Cardiac muscle cell (in vitro differentiated cells and primary cell): ENCODE measurements at places on chromosomes 1 and 21. TPM values are rescaled to one million over a fixed set of nuclear protein-coding genes. Genes with fewer than 3 reads are reported as not detected.

TMEM79 gene
- 2.6 and 4.0 TPM in 2 replicates for total RNA-seq

GRCh38 chr1:115077286-115077983, 11.9 kb downstream of the TSPAN2 start:
- no peak overlapping the region for H3K4me3 ChIP-seq
- H3K27ac ChIP-seq = no peak overlapping the region
- H3K36me3 ChIP-seq = no peaks in the 10 kb centered on the region
- H3K4me1 ChIP-seq = peaks cover 40% of the 10 kb centered on the region

- peak overlapping the region; percentile 87 for H3K27ac ChIP-seq
- H3K4me1 ChIP-seq = peaks cover 5% of the 10 kb centered on the region
- H3K36me3 ChIP-seq = peaks cover 8% of the 10 kb centered on the region
- DNase-seq = peak; percentile 42
- H3K4me3 ChIP-seq = no peak overlapping the region
- H3K27me3 ChIP-seq = no peaks in the 10 kb centered on the region
Observed at GRCh38 chr1:46342084-46342656, 1.6 kb downstream of the NSUN4 start.

GRCh38 chr1:59151387-59151761, 145.5 kb upstream of the FGGY start:
- H3K27ac ChIP-seq = peak overlapping the region; percentile 55
- H3K36me3 ChIP-seq = no peaks in the 10 kb centered on the region

DNA sequence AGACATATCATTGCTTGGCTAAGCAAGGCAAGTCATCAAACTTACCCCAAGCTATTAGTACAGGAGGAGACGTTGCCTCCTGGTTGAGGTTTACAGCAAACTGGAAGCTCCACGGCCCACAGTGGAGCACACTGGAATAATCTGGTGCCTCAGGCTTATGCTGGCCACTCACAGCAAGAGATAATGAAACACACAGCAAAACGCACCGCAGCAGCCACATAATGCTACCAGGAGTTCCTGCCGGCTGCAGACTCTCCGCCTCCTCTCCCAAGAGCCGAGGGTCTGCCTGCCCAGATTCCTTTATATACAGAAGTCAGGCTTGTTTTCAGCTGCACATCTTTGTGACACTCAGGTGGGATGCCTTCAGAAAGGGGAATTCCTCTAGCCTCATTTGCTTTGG, 306 bp downstream of the ZP4 start:
- no peaks in the 10 kb centered on the region for H3K27me3 ChIP-seq
- no peak overlapping the region for H3K27ac ChIP-seq
- H3K4me3 ChIP-seq = no peak overlapping the region
- no peaks in the 10 kb centered on the region for H3K4me1 ChIP-seq
- no peaks in the 10 kb centered on the region for H3K36me3 ChIP-seq
- DNase-seq = no peak

AK4 gene
- total RNA-seq = 93.1 and 144 TPM in 2 replicates

DNA sequence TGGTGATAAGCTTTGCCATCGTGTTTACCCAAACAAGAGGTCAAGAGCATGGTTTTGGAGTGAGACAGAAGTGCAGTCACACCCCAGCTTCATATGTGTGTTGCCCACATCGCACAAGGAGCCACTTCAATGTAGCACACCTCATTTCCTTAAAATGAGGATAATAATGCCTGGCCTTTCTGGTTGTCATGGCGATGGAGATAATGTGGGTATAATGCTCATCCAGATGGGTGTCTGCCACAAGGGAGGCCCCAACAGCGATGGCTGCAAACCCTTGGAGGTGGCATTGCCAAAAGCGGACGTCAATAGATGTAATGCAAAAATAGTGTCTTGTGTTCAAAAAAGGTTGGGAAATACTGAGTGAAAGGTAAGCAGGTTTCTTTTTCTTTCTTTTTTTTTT, 83.1 kb upstream of the AJAP1 start:
- no peak for DNase-seq
- H3K27ac ChIP-seq = no peak overlapping the region
- H3K27me3 ChIP-seq = no peaks in the 10 kb centered on the region
- no peaks in the 10 kb centered on the region for H3K4me1 ChIP-seq

- no peaks in the 10 kb centered on the region for H3K27me3 ChIP-seq
- DNase-seq = no peak
- no peak overlapping the region for H3K4me3 ChIP-seq
- H3K27ac ChIP-seq = no peak overlapping the region
Observed at GRCh38 chr21:39688010-39688409, 57.0 kb upstream of the IGSF5 start.

DNA sequence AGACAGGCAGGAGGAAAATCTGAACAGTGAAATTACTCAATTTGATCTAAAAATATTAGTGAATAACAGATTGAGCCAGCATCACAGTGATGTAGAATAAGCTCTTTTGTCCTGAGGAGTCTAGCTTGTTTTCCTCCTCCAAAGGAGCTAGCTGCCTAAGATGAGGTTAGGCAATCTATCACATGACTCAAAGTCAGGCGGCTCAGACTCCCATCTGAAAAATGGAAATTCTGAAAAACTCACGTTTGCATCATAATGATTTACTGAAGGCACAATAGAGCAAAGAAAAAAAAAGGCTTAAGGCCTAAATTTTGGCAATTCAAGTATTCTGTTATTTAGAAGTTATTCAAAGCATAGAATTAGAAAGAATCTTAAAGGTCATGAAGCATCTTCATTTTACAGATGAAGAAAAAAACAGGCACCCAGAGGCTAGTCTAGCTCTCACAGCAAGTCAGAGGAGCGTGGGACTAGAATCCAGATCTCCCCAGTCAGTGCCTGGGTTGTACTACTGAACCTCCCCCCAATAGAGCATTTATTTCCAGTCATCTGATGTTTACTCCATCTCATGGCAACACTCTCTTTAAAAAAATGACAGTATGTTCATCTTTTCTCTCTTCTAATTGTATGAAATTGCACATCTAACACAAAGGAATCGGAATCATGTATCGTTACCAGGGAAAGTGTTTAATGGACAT, 62.5 kb upstream of the ATF3 start:
- DNase-seq = peak; percentile 86
- no peaks in the 10 kb centered on the region for H3K36me3 ChIP-seq
- no peak overlapping the region for H3K4me3 ChIP-seq
- H3K4me1 ChIP-seq = no peaks in the 10 kb centered on the region

DNA sequence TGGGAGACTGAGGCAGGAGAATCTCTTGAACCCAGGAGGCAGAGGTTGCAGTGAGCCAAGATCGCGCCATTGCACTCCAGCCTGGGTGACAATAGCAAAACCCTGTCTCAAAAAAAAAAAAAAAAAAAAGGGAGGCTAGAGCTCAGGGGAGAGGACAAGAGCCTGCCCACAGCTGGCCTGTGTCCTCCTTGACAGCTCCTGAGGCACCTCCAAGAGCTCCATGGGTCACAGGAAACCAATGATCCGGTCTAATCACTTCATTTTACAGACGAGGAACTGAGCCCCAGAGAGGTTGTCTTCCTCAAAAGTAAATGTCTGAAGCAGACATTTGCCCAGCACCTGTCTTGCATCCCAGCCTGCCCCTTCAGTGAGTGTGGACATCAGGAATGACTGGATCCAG, 49.4 kb downstream of the NID1 start:
- H3K4me1 ChIP-seq = no peaks in the 10 kb centered on the region

- H3K27ac ChIP-seq = no peak overlapping the region
- DNase-seq = no peak
- no peaks in the 10 kb centered on the region for H3K4me1 ChIP-seq
- no peaks in the 10 kb centered on the region for H3K27me3 ChIP-seq
- no peak overlapping the region for H3K4me3 ChIP-seq
- no peaks in the 10 kb centered on the region for H3K36me3 ChIP-seq
Observed at GRCh38 chr21:8991968-8992621, 1529.3 kb upstream of the TPTE start.

KLHDC7A gene
- not detected in 2 replicates for total RNA-seq

GRCh38 chr21:39346671-39347331, 2.1 kb downstream of the HMGN1 start:
- DNase-seq = no peak
- peaks cover 27% of the 10 kb centered on the region for H3K4me1 ChIP-seq
- H3K27me3 ChIP-seq = no peaks in the 10 kb centered on the region
- H3K27ac ChIP-seq = no peak overlapping the region
- peaks cover 38% of the 10 kb centered on the region for H3K36me3 ChIP-seq
- H3K4me3 ChIP-seq = peak overlapping the region; percentile 94

- H3K27me3 ChIP-seq = no peaks in the 10 kb centered on the region
- peaks cover 8% of the 10 kb centered on the region for H3K36me3 ChIP-seq
- peak overlapping the region; percentile 21 for H3K27ac ChIP-seq
- peaks cover 41% of the 10 kb centered on the region for H3K4me1 ChIP-seq
- DNase-seq = peak; percentile 29
- peak overlapping the region; percentile 55 for H3K4me3 ChIP-seq
Observed at GRCh38 chr1:200410566-200410878, 686 bp upstream of the ZNF281 start.

GRCh38 chr1:11518016-11518701, 39.2 kb downstream of the DISP3 start:
- no peak overlapping the region for H3K27ac ChIP-seq
- no peaks in the 10 kb centered on the region for H3K4me1 ChIP-seq

AGBL4 gene
- total RNA-seq = 1.3 TPM in 1 of 2 replicates, not detected in the other

GRCh38 chr1:204726478-204726877, 40.9 kb upstream of the LRRN2 start:
- H3K36me3 ChIP-seq = no peaks in the 10 kb centered on the region
- DNase-seq = peak; percentile 72
- no peak overlapping the region for H3K4me3 ChIP-seq
- peaks cover 40% of the 10 kb centered on the region for H3K27me3 ChIP-seq

- no peak overlapping the region for H3K4me3 ChIP-seq
- no peaks in the 10 kb centered on the region for H3K27me3 ChIP-seq
Observed at GRCh38 chr1:6891781-6892579, 106.7 kb downstream of the CAMTA1 start.

ERICH3 gene
- total RNA-seq = 0.14 and 0.15 TPM in 2 replicates

- no peak overlapping the region for H3K4me3 ChIP-seq
- peaks cover 18% of the 10 kb centered on the region for H3K4me1 ChIP-seq
- peak overlapping the region; percentile 1 for H3K27ac ChIP-seq
- H3K27me3 ChIP-seq = no peaks in the 10 kb centered on the region
- peaks cover 24% of the 10 kb centered on the region for H3K36me3 ChIP-seq
Observed at GRCh38 chr1:64664299-64664698, 80.6 kb upstream of the RAVER2 start.

DNA sequence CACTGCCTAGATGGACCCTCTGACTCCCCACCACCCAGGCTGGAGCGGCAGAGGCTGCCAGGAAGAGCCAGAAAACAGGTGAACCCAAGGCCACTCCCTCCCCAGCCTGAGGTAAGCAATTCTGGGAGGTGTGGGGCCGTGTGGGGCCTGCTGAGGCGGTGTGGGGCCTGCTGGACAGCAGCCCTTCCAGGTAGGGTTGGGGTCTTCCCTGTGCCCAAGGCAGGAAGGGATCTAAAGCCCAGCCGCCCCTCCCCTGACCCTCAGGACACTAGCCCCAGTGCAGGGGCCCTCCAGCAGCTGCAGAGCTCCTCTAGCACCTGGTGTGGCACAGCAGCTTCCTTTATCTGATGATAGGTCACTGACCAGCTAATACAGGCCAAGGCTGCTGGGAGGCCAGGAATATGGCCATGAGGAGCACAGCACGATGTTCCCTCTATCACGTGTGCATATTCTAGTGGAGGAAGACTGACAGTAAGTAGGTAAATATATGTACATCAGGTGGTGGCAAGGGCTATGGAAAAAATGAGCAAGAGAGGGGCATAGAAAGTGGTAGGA, 86.9 kb downstream of the IER5 start:
- H3K27ac ChIP-seq = no peak overlapping the region
- no peak overlapping the region for H3K4me3 ChIP-seq
- H3K27me3 ChIP-seq = no peaks in the 10 kb centered on the region
- no peak for DNase-seq
- peaks cover 11% of the 10 kb centered on the region for H3K4me1 ChIP-seq

GRCh38 chr1:30596891-30597290, 126.5 kb downstream of the MATN1 start:
- no peak for DNase-seq
- H3K4me1 ChIP-seq = no peaks in the 10 kb centered on the region
- H3K36me3 ChIP-seq = no peaks in the 10 kb centered on the region
- H3K4me3 ChIP-seq = no peak overlapping the region
- no peak overlapping the region for H3K27ac ChIP-seq
- H3K27me3 ChIP-seq = peaks cover 12% of the 10 kb centered on the region

- peak; percentile 88 for DNase-seq
- H3K4me1 ChIP-seq = no peaks in the 10 kb centered on the region
- H3K36me3 ChIP-seq = no peaks in the 10 kb centered on the region
- H3K4me3 ChIP-seq = no peak overlapping the region
- H3K27me3 ChIP-seq = no peaks in the 10 kb centered on the region
Observed at GRCh38 chr1:192700834-192701271, 64.9 kb downstream of the RGS13 start.

ADORA1 gene
- 8.5 and 14.9 TPM in 2 replicates for total RNA-seq

PCAT6 gene
- 17.7 and 19.8 TPM in 2 replicates for total RNA-seq

DDX59 gene
- total RNA-seq = 11.7 and 13.3 TPM in 2 replicates

DNA sequence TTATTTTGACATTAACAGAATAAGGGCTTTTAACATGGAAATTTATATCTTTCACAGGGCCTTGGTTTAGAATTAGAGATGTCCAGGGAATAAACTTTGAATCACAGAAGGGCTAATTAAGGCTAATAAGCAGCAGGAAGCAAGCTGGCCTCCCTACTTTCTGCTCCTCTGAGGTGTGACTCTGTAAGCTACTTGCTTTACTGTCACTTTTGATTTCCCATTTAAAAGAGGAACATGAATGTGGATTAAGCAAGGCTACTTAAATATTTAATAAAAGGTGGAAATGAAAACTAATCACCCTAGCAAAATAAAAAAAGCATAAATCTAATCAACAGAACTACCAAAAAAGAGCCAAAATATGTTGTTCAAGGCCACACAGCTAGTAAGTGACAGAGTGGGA, 28.9 kb upstream of the CD5L start:
- no peaks in the 10 kb centered on the region for H3K36me3 ChIP-seq
- no peaks in the 10 kb centered on the region for H3K4me1 ChIP-seq
- H3K4me3 ChIP-seq = no peak overlapping the region

MYCL gene
- total RNA-seq = 8.1 and 11.1 TPM in 2 replicates

- H3K27ac ChIP-seq = no peak overlapping the region
- H3K36me3 ChIP-seq = no peaks in the 10 kb centered on the region
- no peaks in the 10 kb centered on the region for H3K4me1 ChIP-seq
- no peak for DNase-seq
- no peak overlapping the region for H3K4me3 ChIP-seq
Observed at GRCh38 chr1:198119906-198120305, 36.9 kb upstream of the NEK7 start.

GRCh38 chr1:1324084-1324523, 356 bp downstream of the INTS11 start:
- peak overlapping the region; percentile 98 for H3K4me3 ChIP-seq
- DNase-seq = no peak
- H3K4me1 ChIP-seq = peaks cover 9% of the 10 kb centered on the region
- no peak overlapping the region for H3K27ac ChIP-seq

PYGO2 gene
- total RNA-seq = 45.6 and 48.0 TPM in 2 replicates
